NCI-H1694 (cell line): ENCODE measurements at places on chromosomes 2 and 18.
A peak's percentile ranks its signal among the peaks of the same experiment; 100 is the strongest.

DNA sequence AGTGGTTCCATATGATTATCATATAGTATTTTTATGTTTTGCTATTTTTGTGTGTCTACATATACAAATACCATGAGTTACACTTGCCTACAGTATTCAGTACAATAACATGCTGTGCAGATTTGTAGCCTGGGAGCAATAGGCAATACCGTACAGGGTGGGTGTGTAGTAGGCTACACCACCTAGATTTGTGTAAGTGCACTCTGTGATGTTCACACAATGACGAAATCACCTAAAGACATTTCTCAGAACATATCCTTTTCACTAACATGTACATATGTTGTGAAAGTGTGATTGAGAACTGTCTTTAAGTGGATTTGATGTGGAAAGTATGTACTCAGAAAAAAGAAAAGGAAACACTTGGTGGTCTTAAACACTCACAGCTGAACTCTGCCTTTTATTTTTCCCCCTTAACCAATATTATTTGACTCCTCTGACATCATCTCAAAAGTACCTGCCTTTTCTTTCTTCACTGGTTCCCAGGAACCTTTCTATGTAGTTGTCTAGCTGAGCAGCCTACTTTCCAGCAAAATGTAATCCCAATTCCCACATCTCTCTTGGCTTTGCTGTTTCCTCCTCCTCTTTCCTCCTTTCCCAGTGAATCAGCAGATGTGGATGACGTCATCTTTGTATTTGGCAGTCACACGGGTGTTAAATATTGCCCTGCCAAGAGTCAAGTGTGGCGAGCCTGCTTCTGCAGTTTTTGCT, 47.7 kb downstream of the OSBPL6 start:
- peak; percentile 94 for DNase-seq

DNA sequence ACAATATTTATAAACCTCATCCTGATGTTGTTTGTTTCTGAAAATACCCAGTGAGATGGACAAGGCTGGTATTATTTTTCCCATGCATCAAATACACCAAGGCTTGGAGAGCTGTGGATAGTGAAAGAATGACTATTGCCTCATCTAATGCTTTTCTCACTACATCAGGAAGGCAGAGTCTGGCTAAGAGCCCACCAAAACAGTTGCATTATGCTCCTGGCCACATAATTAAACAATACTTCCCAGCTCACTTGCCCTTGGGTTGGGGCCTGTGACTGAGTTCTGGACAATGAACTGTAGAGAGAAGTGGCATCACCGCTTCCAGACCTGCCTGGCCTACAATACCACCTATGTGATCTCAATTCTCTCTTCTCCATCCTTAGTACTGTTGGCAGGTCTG, 46.4 kb upstream of the REEP1 start:
- DNase-seq: no peak

- DNase-seq: no peak
Measured at GRCh38 chr2:190805843-190806242, 74.8 kb upstream of the GLS start.

GRCh38 chr2:128344101-128344500, 25.4 kb upstream of the HS6ST1 start:
- DNase-seq: no peak

DNA sequence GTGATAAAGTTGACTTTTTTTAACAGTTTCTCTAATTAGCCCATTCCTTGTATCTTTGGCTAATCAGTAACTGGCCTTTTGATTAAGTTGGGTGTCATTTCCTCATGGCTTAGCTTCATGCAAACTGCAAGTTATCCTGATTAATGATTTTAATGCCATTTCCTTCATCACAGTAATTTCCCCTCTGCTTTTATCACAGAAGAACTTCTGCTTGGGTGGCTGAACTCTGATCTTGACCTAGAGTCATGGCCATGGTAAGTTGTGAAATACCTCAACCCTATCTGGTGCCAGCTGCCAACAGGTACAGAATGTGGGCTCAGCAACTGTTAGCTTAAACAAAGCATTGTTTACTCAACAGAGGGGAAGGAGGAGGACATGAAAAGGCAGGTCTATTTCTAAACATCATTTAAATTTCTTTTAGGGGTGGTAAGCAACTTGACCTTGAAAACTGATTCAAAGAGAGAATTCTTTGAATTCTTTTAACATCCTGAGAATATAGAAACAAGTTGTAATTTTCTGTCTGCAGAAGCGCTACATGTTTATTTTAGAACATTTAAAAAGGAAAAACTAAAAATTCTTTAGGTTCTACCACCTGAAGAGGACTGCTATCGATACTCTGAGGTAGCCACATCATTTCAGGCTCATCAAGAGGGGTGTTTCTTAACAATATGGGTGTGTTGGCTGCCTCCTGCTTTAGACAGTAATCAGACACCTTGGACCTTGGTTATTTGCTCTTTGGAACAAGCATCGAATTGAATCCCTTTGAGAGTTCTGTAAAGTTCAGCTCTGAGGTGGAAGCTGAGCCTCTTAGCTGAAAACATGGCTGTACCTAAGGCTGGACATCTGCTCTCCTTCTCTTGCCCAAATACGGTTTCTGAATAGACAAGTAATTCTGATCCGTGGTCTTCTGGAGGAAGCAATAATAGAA, 39.7 kb downstream of the ANXA4 start:
- DNase-seq: no peak

GRCh38 chr2:129763966-129764365, 215.5 kb upstream of the RAB6C start:
- no peak for DNase-seq

- no peak for DNase-seq
Measured at GRCh38 chr2:98835831-98836385, 100.1 kb downstream of the CRACDL start.

DNA sequence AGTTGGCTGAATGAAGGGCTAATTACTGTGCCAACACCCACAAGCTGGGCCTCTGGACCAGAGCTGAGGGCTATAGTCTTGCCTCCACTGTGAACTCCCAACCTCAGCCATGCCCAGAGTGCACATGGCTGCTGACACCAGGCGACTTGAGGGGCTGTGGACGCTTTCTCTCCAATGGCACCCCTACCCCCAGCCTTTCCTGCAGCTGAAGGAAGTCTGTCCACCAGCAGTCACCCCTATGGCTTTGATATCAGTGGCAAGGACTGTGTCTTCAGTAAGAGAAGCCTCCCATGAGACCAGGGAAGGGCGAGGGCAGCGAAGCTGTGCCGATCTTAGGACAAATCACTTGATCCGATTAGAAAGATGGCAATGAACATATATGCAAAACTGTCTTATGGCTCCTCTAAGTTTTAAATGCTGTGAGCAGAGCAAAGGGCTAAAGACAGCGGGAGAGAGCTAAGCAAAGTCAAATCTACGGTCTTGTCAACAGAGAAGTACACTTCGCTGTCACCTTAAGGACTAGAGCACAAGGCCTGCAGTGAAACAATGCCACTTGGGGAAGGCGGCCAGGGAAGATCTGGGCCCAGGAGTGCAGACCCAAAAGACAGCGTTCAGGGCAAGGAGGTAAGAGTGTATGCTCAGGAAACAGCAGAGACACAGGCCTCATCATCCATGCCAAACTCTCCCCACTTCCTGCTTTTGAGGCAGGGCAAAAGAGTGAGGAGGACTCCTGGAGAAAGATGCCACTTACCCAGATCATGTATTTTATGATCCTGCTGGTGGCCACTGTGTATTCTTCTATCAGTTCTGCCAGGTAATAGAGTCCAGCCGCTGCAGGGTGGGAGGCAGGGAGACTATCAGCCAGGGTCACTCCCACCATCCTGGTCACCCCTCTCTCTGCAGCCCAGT, 1.5 kb downstream of the TEX261 start:
- DNase-seq: no peak

- no peak for DNase-seq
Measured at GRCh38 chr18:70333316-70333715, 44.5 kb downstream of the SOCS6 start.

- no peak for DNase-seq
Measured at GRCh38 chr18:22045221-22045918, 124.0 kb upstream of the GATA6 start.

DNA sequence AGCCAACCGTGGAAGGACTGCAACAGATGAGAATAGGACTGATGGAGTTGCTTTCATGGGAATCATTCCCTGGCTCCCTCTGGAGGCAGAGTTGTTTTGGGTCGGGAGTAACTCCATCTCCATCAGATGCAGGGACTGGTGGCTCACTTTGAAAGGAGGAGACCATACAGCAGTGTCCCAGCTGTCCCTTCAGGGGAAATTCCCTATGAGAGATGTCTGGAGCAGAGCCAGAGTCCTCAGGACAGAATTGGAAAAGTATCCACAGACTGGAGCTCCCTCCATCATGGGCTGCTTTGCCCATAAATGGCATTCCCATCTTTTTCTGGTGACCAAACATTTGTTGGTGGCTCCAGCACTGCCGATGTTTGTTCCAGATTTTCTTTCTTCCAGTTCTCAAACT, 144.3 kb downstream of the NCK2 start:
- no peak for DNase-seq
